ENCODE measurements at places on chromosomes 2 and 18.

DNA sequence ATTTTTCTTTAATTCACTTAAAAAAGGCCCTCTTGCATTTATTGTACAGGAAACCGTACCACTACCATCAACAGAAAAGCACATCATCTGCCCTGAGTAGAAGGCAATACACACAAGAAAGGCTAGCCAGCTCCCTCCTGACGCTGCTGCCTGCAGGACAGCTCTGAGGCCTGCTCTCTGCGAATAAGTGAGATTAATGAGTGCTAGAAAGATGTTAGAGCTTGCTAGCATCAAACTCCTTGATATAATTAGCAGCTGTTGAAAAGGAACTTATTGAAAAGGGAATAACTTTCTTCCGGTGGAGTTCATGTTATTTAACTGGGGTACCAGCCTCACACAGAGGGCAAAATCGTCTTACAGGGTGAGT, 56.1 kb downstream of the INHBB start:
- no peak for DNase-seq

- no peak for DNase-seq
Observed at GRCh38 chr2:74384051-74384450, 3.9 kb upstream of the DCTN1 start.

- no peak for DNase-seq
Observed at GRCh38 chr2:96734880-96735583, 4.8 kb downstream of the LMAN2L start.

- no peak for DNase-seq
Observed at GRCh38 chr2:223243233-223243632, 191.2 kb downstream of the KCNE4 start.

DNA sequence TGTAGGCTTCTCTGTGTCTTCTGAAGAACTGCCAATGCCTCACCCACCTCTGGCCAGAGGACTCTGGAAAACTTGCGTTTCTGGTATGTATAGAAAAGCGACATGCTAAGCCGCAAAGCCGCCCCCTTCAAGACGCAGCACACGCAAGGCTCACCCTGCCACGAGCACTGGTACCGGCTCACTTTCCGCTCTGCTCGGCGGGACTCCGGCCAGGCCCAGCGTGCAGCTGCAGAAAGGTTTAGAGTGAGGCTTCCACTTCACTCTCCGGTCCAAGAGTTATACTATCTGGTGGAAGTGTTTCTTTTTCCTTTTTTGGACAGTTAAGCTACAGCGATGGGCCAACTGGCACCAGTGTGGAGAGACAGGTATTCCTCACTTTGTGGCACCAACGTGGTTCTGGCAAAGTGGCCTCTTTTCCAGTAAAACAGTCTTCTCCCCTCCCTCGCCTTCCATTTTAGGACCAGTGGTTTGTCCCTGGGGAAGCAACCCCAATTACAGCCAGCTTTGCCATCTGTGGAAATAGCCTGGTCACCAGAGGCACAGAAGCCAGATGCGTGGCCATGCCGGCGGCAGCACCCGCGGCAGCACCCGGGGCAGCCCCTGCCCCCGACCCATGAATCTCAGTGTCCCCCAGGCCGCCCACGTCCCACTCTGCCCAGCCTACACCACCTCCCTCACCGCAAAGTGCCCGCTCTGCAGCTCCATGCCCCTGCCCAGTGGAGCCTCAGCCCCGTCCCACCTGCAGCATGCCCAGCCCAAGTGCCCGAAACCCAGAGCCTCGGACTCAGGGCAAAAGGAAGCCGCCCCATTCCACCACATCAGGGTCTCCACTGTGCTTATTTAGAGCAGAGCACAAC, 91.6 kb upstream of the CTDP1 start:
- DNase-seq, result no peak

DNA sequence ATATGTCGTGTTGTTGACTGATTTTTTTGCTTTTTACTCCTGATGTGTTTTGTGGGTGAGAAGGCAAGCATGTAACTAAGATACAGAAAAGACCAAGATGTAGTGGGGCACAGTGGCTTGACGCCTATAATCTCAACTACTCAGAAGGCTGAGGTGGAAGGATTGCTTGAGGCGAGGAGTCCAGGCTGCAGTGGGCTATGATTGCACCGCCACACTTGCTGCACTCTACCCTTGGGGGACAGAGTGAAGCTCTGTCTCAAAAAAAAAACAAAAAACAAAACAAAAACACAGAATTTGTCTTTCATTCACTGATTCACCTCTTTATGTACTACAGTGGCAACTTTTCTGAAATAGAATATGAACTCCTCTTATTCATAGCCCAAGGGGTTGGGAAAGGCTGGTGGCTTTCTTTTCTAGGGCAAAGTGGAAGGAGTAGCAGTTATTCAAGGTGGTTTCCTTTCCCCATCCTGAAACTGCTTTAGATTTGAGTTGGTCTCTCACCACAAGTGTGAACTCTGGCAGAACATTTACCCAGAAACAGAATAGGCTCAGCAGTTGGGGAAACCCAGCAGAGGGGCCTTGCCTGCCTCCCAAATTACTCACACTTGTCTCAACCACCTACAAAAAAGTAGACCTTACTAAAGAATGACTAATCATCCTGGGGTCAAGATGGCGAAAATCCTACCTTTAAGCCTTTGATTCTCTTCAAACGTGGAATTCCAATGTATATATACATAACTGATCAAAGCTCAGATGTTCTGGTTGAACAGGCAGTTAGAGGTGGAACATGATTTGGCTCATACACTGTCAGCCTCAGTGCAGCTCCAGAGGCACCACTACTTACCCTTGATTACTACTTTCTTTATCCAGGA, 6.5 kb downstream of the TANK start:
- no peak for DNase-seq
